ENCODE measurements at places on chromosomes 7 and 10. TPM values are rescaled to one million over a fixed set of nuclear protein-coding genes. Genes with fewer than 3 reads are reported as not detected.

NMT2 gene
- total RNA-seq: 43.0 TPM

ENTPD7 gene
- total RNA-seq: 22.9 TPM

FKBP14 gene
- total RNA-seq: 9.4 TPM

CELF2 gene
- 2.2 TPM for total RNA-seq

MEIG1 gene
- 0.22 TPM for total RNA-seq

CDHR3 gene
- total RNA-seq: 1.5 TPM

GHITM gene
- 190 TPM for total RNA-seq

ACSM6 gene
- not detected for total RNA-seq

CH25H gene
- total RNA-seq: 3.8 TPM

HOXA1 gene
- total RNA-seq: 0.43 TPM

WNT8B gene
- total RNA-seq: not detected

OR6B1 gene
- total RNA-seq: not detected

C10orf90 gene
- not detected for total RNA-seq

MPP7 gene
- 2.8 TPM for total RNA-seq

DRGX gene
- total RNA-seq: not detected

AOAH gene
- total RNA-seq: 0.52 TPM

BNIP3 gene
- total RNA-seq: 50.8 TPM

TRPV5 gene
- total RNA-seq: not detected

NUTM2E gene
- not detected for total RNA-seq

EBLN1 gene
- not detected for total RNA-seq

ABCA13 gene
- total RNA-seq: not detected

LAMB4 gene
- 0.11 TPM for total RNA-seq

FZD8 gene
- total RNA-seq: 17.9 TPM

Data from dermis lymphatic vessel endothelial cell (primary cell).